ENCODE measurements at places on chromosomes 13 and 19.

GRCh38 chr19:7605490-7606222 is 10.0 kb downstream of the CAMSAP3 start:
- no peak for DNase-seq

DNA sequence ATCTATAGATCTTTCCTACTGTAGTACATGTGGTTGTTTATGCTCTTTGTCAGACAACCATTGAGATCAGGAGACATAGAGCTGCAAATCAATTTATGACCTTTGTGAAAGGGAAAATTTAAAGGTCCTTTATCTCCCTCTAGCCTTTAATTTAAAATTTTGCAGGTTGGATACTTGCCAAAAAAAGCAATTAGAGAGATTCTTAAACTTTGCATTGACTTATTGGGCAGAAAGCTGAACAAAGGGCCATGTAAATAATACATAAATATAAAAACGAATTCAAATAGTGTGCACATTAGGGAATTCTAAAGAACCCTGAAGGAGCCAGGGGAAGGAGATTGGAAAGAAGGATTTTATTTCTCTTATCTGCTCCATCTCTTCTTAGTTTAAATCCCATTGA is 22.0 kb upstream of the RB1 start:
- no peak for DNase-seq

DNA sequence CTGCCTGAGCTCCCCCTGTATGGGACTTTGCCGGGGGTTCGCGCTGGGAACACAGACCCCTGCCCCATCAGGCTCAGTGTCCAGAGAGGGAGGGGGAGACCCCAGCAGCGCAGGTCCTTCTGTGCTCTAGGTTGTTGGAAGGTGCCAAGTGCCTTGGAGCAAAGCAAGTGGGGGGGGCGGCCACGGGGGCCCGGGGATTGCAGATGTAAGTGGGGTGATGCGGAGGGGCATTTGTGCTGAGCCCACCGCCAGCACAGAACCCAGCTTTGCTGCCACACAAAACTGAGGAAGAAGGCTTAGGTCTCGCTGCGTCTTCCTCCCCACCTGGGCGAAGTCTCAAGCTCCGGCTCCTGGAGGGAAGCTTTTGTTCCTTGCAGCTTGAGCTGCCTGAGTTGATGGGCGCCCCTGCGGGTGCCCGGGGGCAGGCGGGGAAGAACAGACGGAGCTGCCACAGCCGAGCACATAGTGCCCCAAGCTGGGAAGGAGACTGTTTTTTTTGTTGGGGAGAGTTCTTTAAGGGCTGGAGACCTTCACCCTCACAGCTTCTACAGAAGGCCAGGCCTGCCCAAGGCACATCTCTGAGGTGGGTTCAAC is 1.5 kb upstream of the NTN5 start:
- no peak for DNase-seq

- no peak for DNase-seq
Measured at GRCh38 chr19:1098177-1099051, 3.2 kb upstream of the POLR2E start.

DNA sequence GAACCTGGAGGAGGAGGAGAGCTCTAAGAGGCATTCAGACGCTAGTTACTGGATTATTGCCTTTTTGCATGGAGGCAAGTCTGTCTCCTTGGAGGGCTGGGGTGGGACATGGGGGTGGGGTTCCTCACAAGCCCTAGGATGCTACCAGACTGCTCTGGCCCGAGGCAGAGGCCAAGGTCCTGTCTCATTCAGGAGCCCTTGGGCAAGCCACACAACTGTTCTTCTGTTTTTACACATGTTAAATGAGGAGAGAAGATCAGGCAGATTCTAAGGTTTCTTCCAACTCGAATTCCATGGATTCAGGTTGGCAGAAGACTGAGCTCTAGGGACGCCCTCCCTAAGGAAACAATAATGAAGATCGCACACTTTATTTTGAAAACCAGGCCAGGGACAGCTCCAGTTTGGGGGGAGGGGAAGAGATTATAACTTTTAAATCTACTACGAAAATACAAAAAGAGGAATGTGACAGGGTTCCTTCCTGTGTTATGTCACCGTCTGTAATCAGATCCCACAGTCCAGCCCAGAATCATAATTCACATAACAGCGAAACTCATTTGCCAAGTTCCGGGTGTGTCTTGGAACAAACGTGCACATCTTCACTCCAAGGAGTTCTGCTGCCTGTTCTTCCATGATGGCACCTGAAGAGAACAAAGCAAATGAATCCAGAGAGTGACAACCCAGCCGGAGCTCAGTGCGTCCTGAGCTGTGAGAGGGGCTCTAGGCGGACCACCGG is 25.2 kb downstream of the IL17D start:
- DNase-seq, result no peak

DNA sequence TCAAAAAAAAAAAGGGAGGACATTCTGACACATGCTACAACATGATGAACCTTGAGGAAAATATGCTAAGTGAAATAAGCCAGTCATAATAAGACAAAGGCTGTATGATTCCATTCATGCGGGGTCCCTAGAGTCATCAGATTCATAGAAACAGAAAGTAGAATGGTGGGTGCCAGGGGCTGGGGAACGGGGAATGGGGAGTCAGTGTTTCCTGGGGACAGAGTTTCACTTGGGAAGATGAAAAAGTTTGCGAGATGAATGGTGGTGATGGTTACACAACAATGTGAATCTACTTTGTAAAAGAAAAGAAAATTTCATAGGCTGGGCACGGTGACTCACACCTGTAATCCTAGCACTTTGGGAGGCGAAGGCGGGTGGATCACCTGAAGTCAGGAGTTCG is 6.1 kb upstream of the CLEC4G start:
- DNase-seq, result no peak

GRCh38 chr19:34888091-34888490 is 38.6 kb upstream of the ZNF30 start:
- DNase-seq, result no peak

GRCh38 chr13:107360010-107360409 is 792.1 kb upstream of the ARGLU1 start:
- no peak for DNase-seq

DNA sequence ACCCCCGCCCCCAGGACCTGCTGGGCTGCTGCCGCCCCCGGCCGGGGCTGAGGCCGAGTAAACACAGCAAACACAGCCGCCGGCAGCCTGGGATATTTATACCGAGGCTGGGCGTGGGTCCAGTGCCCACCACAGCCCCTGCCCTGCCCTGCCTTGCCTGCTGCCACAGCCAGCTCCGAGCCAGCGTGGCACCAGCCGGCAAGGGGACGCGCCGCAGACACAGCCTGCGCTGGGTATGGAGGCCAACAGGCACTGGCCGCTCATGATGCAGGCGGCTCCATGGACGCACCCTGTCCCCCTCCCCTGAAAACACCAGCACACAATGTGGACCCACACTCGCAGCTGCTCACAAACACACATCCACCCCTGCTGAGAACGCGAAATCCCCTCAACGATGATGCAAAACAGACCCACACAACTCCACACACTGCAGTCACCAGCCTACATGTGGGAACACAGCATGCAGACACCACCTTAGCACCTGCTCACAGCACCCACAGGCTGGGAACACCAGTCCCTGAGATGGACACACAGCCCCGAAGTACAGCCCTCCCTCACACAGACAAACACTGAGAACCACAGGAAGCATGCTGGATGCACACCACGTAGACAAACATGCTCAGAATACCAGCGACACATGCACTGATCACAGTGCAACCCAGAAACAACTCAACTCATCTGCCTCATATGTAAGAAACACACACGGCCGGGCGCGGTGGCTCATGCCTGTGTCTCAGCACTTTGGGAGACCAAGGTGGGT is 16.2 kb downstream of the CCDC97 start:
- no peak for DNase-seq

- no peak for DNase-seq
Measured at GRCh38 chr19:4969772-4970531, 1.0 kb downstream of the KDM4B start.

- no peak for DNase-seq
Measured at GRCh38 chr19:16446724-16447368, 24.9 kb downstream of the EPS15L1 start.

DNA sequence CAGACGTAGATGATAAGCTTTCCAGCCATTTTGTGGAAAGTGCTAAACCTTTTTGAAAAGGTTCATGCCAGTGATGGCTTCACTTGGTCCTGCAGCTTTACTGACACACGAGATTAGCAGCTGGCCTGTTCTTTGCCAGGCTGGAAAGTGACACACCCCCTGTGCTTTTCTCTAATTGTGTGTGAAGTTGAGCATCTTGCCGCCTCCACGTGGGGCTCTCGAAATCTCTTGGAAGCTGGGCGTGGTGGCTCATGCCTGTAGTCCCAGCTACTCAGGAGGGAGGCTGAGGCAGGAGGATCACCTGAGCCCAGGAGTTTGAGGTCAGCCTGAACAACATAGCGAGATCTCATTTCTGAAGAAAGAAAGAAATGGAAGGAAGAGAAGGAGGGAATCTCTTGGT is 25.3 kb upstream of the EHD2 start:
- no peak for DNase-seq

DNA sequence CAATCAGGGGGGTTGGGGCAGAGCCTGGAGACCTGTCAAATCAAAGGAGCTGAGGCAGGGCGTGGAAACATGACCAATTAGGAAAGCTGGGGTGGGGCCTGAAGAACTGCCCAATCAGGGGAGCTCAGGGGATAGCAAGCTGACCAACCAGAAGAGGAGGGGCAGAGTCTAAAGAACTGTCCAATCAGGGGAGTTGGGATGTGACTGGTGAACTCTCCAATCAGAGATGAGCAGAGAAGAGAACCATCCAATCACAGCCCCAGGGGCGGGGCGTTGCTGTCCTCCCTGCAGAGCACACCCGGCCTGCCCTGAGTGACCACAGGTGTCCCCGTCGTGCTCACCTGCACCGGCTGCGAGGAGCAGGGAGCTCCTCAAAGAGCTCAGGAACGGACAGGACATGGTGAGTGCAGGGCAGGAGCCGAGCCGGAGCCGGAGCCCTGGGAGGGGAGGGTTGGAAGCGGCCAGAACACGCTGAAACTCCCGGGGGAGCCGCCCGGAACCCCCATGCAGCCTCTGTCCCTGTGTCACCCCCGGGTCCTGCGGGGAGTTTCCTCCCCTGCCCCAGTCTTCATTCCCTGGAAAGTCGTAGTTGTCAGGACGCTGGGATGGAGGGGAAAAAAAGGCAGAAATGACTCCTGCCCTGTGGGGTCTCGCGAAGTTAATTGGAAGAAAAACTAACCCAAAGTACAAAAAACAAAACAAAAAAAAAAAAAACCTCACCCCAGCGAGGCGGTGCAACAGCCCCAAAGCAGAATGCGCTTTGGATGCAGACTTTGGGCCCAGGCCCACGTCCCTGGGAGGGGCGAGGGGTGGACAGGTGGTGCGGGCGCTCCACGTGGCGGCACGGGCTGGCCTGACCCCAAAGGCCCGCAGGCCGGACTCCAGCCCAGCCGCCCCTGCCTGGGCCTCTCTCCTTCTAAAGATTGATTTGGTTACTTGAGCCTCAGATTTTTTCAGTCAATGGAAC is at the start of gene ZNF556:
Gene ZNF556, plus strand, starts transcription at position 311 of the 967 bp plus-strand sequence. Its CDS starts 87 bp downstream, at position 398.
- DNase-seq, result no peak

GRCh38 chr19:30807278-30807677 is 435.1 kb downstream of the ZNF536 start:
- DNase-seq, result no peak

DNA sequence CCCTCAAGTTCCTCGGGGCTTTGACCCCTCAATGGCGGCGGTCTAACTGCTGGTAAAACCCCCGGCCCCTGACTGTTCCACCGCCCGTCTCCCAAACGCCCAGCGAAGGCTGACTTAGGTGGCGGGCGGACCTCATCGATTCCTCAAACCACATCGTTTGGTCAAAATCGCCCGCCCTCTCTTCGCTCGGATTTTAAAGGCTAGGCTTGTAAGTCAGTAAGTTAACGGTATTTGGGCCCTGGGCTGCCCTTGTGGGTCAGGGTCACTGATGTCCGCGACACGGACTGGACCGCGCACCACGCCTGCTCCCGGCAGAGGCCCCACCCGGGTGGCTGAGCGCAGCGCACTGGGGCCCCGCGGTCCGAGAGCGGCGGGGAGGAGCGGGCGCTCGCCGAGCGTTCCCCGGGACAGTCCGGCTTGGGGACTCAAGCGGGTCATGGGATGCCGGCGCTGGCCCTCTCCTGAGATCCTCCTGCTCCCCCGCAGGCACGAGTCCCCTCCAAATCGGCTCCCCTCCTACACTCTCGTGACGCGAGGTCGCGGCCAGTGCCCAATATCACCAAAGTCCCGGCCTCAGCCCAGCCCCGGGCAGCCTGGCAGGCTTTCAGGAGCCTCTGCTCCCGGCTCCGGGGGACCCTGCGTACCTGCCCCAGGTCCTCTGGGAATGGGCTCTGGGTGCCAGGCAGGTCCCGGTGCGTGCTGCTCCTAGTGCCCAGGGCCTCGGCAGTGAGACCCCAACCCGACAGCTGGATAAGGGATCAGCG is 1.0 kb downstream of the FLT1 start:
- DNase-seq, result no peak

- no peak for DNase-seq
Measured at GRCh38 chr13:89221557-89222158, 1550.5 kb downstream of the SLITRK5 start.

- no peak for DNase-seq
Measured at GRCh38 chr19:39828654-39829032, 5.3 kb downstream of the DYRK1B start.

DNA sequence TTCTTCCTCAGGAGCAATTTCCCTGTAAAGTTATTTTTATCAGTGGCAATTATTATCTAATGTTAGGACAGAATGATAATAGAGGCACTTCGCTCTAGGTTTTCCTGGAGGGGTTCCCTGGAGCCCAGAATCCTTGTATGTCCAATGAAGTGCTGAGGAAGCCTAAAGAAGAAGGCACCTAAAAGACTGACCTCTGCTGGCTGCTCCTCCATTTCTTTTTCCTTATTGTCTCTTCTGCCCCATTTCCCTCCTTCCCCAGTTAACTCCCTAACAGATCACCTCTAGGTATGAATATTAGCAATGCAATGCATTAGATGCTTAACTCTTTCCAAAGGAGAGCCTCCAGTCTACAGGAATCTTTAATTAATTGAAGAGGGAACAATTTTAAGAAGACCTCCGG is 985.4 kb downstream of the DIAPH3 start:
- DNase-seq, result no peak

DNA sequence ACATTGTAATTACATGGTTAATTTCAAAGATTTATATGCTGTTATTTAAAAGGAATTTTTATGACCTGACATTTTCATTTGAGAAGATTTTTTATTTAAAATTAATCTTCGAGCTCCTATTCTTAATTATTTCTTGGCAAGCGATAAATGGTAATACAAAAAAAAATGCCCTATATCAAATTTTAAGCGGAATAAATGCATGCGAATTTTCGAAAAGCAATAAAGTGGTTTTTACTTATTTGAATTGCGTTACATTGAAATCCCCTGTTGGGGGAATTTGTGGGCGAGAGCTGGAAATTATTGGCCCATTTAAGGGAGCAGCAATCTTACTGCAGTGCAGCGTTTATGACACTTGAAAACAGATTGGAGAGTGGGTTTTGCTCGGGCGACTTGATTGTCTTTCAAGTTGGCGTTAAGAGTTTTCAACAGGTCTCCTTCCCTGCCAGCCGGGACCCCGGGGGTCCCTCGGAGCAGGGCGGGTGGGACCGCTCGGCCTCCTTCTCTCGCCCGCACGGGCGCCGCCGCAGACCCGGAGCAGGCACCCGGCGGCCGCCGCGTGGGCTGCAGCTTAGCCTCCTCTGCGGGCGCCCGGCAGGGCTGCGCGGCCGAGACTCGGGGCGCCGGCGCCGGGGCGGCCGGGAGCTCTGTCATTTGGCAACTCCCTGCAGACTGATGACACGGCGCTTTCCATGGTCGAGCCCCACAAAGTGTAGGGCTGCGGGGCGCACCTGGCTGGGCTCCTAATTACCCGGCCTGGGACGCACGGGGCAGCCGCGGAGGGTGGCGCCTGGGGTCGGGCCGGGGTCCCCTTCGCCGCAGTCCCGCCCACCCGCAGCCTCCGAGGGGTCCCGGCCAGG is 255.1 kb upstream of the SOX21 start:
- DNase-seq, result no peak

GRCh38 chr13:31090961-31091624 is 70.6 kb downstream of the HSPH1 start:
- DNase-seq, result no peak

- no peak for DNase-seq
Measured at GRCh38 chr19:8310342-8311055, 2.3 kb upstream of the CD320 start.
